T-helper 22 cell (primary cell): ENCODE measurements at places on chromosomes 7 and 10.

DNA sequence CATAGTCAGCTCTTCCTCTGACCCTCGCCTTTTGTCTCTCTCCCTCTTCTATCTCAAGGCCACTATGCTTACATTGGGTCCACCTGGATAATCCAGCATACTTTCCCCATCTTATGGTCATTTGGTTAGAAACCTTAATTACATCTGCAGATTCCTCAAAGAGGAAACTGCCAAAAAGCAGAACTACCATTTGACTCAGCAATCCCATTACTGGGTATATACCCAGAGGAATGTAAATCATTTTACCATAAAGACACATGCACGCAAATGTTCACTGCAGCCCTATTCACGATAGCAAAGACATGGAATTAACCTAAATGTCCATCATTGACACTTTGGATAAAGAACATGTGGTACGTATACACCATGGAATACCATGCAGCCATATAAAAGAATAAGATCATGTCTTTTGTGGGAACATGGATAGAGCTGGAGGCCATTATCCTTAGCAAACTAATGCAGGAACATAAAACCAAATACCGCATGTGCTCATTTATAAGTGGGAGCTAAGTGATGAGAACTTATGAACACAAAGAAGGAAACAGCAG lies 114.8 kb upstream of the NPY start:
- DNase-seq = no peak

GRCh38 chr7:18495412-18496340 lies at the start of gene HDAC9:
Gene HDAC9 (plus strand): TSS chr7:18495749. CDS start chr7:18496303, 554 bp downstream.
- no peak for DNase-seq

GRCh38 chr7:128321044-128321422 lies 22.7 kb downstream of the RBM28 start:
- no peak for DNase-seq

DNA sequence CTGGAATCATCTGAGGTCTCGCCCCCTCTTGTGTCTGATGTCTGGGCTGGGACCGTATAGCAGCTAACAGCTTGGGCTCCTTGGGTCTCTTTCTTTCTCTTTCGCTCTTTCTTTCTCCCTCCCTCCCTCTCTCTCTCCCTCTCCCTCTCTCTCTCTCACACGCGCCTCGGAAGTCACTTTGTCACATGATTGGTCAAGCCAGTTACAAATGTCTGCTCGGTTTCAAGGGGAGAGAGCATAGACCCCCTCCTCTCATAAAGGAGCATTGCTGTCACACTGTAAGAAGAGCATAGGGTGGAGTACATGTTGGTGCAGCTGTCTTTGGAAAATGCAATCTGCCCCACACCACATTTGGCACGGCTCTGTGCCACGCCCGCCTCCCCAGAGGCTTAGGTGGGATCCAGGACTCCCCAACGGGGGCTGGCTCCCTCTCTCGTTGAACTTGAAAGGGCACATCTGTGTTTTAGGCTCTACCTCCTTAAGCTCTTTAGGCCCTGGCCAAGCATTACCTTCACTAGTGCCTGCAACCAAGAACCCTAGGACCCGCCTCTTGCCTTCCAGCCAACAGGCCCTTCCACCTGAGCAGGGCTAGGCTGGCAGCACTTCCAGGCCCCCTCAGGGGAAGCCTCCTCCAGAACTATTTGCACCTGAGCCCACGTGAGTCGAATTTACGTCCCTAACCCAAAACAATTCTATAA lies 61.9 kb upstream of the CACUL1 start:
- no peak for DNase-seq

GRCh38 chr10:14603534-14604102 lies 171.1 kb downstream of the FAM107B start:
- no peak for DNase-seq
